ENCODE measurements at places on chromosomes 2 and 18.

DNA sequence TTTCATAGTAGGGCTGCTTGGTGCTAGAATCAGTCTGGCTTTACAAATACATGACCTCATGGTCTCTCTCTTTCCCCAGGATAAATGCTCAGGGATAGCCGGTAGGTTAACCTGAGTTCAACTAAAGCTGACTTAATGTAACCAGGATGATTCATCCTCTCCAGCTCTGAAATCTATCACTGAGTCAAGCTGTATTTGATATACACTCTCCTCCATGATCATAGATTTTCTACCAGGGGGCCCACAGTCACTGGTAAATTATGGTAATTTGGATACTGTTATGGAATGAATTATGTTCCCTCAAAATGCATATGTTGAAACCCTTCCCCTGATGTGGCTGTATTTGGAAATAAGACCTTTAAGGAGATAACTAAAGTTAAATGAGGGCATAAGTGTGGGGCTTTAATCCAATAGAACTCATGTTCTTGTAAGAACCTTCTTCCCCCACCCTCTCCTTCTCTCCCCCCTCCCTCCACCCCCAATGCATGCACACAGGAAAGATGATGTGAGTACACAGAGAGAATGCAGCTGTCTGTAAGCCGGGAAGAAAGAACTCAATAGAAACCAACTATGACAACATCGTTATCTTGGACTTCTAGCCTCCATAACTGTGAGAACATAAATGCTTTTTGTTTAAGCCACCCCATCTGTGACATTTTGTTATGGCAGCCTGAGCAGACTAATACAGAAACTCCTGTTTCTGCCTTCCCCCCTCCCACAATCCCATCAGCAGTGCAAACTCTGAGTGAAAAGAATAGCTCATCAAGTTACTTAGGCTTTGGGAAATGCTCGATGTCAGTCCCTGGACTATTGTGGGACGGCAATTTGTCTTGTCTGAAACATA lies 134.9 kb upstream of the KYNU start:
- no peak for DNase-seq

DNA sequence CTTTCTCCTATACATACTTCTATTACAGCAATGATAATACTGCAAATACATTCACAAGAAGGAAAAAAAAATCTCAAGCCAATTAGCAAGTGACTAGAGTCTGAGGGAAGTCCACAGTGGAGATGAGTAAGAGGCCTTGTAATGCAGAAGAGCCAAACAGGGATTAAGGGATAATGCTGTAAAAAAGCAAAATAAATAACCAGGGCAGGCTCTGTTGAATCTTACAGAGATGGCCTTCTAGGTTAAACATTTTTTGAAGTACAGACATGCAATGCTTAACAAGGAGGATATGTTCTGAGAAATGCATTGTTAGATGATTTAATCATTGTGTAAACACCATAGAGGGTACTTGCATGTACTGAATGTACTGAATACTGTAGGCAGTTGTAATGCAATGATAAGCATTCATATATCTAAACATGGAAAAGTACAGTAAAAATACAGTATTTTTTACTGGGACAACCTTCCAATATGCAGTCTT lies 122.1 kb upstream of the RMDN2 start:
- no peak for DNase-seq

GRCh38 chr2:198706476-198707082 lies 751.2 kb downstream of the SATB2 start:
- no peak for DNase-seq

DNA sequence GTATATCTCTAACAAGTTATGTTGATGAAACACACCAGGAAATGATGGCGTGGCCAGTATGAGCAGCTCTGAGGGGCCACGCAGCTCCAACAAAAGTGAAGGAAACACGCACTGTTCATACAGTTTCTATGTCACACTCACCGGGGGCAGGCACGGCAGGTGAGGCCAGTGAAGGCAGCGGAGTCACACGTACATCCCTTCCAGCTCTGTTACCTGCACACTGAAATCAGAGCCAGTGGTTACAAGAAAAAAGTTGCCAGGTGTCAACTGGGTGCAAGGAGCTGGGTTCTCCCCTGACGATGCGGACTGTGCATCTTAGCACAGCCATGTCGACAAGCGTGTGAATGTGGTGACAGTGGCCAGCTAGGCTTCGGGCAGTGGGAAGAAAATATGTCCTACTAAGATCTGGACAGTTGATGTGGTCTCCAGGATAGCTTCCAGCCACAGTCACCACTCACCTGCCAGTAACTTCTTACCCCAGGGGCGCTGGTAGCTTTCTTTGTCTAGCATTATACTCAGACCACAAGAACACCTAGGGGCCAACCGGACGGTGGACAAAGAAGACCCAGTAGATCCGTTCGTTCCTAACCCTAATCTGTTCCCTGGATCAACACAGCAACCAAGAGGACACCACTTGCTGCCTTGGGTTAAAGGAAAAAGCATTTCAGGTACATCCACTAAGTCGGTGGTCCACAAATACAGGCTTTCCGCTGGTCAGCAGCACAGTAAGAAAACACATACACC lies 10.1 kb downstream of the HJURP start:
- DNase-seq = no peak

- no peak for DNase-seq
Measured at GRCh38 chr2:201558665-201559064, 84.6 kb downstream of the TMEM237 start.

GRCh38 chr2:19855542-19856431 lies 46.0 kb downstream of the TTC32 start:
- no peak for DNase-seq
